Mucosa of gallbladder (tissue), 1 donor: ENCODE measurements at places on chromosomes 6 and 20. TPM values are rescaled to one million over a fixed set of nuclear protein-coding genes. Genes with fewer than 3 reads are reported as not detected.

Gene SERAC1
- 16.6 TPM for total RNA-seq

GRCh38 chr6:18439581-18439980 lies 52.4 kb downstream of the RNF144B start:
- no peak for DNase-seq

DNA sequence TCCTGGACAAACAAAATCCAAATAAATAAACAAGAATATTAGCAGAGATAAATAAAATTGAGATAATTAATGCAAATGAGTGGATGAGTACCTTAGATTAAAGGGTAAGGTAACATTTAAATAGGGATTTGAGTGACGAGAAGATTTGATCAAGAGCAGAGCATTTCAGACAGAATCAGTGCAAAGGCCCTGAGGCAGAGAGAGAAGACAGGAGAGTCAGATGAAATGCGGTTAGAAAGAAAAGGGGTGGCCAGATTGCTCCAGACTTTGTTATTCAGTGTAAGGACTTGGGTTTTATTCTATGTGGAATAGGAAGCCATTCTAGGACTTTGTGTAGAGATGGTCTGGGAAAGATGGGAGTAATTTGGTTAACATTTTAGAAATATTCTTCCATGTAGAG lies 10.0 kb downstream of the RNF182 start:
- DNase-seq = no peak

DNA sequence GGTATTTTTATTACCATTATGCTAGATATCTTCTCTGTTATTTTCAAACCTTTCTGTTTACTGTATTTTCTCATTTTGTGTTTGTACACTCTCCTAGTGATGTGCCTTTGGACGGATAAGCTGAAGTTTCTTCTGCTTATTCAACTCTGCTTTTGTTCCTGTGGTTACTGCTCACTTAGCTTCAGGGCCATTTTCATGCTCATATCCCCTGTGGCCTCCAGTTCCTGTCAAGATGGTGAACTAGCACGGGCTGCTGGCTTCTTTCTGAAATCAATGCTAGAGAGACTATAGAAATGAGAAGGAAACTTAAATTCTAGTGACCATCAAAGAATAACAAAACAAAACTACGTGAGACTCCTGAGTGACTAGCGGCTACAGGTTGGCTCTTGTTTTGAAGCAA lies 6.8 kb upstream of the CST8 start:
- no peak for DNase-seq

GRCh38 chr20:54539521-54540046 lies 64.2 kb downstream of the DOK5 start:
- no peak for DNase-seq

- no peak for DNase-seq
Measured at GRCh38 chr6:45818655-45819054, 197.0 kb downstream of the CLIC5 start.

Gene GPX5
- total RNA-seq = not detected

DNA sequence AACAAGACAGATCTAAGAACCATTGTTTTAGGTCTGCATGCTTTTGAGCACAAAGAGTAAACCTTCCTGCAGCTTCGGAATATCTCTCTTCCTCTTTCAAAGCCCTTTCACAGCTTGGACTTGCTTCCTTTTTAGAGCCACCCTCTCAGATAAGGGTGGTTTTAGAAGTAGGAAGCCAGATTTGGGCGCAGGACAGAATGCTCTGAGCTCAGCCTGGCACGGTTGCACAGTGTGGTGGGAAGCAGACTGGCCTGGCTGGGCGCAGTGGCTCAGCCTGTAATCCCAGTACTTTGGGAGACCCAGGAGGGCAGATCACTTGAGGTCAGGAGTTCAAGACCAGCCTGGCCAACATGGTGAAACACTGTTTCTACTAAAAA lies 35.6 kb upstream of the PNRC1 start:
- no peak for DNase-seq

GRCh38 chr6:167993169-167993568 lies 4.3 kb upstream of the KIF25 start:
- no peak for DNase-seq

Gene TMEM63B
- total RNA-seq = 71.8 TPM

GRCh38 chr20:10132387-10132786 lies 86.2 kb upstream of the SNAP25 start:
- no peak for DNase-seq

DNA sequence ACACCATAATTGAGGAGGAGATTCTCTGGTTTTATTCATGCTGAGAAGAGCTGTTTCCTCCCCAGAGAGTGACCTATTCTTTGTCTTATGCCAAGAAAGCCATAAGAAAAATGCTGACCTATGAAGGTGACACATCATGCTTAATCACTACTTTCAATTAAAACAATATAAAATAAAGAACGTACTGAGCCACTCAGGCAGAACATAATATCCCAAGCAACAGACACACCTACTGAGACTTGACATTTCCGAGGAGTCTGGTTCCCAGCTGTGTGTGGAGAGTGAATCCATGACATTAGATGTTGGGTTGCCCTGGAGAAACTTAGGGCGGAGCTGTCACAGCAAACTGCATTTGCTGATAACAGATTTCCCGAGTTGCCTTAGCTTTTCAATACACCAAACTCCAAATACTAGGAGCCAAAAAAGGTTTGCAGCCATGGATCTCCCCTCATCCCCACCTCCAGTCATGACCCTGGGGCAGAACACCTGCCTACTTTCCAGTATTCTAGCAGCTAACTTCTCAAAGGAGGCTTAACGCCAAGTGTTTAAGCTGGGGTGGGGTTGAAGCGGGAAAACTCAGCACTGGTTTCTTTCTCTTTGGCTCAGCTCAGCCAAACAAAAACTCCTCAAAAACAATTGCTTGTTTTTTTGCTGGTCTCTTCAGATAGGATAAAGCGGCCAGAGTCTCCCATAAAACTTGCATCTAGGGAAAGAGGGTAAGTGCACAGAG lies 92.2 kb downstream of the BACH2 start:
- no peak for DNase-seq

Gene TAF11
- total RNA-seq = 17.7 TPM

- no peak for DNase-seq
Measured at GRCh38 chr6:35190306-35190705, 23.4 kb upstream of the SCUBE3 start.

DNA sequence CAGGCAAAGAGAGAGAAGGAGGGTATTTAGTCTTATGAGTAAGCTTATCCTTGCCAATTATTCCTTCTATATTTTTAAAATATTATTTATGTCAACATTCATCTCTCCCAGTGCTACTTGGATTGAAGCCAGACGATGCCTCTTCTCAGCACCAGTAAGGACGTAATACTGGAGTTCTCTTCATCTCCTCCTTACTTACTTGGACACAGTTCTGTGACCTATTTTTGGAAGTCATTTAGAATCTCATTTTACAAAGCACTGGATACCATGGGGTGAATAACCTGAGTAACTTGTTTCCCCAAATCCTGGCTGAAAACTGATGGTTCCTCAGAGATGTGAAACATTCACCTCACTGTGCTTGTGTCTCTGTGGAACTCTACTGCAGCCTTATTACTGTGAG lies 137.4 kb upstream of the LAMP5 start:
- DNase-seq = no peak

Gene GMNN
- 10.8 TPM for total RNA-seq

DNA sequence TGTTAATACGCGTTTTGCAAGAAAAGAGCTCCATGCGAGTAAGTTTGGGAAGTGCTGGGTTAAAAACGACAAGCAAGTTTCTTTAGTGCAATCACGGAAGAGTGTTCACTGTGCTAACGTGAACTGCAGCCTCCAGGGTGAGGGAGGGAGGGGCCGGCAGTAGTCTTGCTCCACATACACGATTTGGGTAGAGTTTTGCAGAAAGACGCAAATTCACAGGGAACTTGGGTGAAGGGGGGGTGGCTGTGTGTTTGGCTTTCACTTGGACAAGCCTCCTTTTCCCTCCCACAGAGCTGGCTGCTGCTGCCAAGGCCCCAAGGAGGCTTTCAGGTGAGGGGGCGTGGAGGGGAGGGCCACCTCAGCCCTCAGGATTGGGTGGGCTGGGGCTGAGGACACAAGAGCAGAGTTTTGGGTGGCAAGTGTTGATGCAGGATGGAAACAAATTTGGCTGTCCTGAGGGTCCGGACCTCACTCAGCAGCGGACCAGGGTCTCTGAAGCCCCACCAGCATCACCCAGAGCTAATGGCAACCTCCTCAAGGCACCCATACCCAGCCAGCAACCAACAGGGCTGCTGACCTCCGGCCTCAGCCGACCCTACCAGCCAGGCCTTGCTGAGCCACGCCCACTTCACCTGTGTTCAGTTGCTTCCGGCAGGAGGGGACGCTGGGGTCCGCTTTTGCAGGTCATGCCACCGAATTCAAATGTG lies 204.5 kb downstream of the ERMARD start:
- DNase-seq = no peak

Gene CRISP2
- 9.8 TPM for total RNA-seq

Gene ERVFRD-1
- 0.40 TPM for total RNA-seq

DNA sequence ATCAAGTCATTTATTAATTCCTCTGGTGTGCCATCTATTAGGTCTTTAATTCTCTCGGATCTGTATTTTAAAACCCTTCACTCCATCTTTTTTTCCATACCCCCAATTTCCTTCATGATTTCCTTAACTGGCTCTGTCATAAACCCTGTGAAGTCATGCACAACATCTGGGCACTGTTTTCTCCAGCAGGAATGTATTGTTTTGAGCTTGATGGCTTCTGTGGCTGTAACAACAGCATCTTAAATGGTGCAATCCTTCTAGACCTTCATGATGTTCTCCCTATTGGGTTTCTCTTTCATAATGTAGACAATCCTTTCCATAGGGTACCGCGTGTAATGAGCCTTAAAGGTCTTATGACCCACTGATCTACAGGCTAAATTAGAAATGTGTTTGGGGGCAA lies 29.0 kb downstream of the CDK19 start:
- DNase-seq = no peak

GRCh38 chr6:91539456-91539855 lies 952.6 kb upstream of the MAP3K7 start:
- no peak for DNase-seq

GRCh38 chr6:158293122-158293521 lies 19.1 kb upstream of the TULP4 start:
- DNase-seq = no peak

- no peak for DNase-seq
Measured at GRCh38 chr6:169809386-169809785, 58.0 kb downstream of the ERMARD start.
